ENCODE measurements at places on chromosomes 16 and 17.

DNA sequence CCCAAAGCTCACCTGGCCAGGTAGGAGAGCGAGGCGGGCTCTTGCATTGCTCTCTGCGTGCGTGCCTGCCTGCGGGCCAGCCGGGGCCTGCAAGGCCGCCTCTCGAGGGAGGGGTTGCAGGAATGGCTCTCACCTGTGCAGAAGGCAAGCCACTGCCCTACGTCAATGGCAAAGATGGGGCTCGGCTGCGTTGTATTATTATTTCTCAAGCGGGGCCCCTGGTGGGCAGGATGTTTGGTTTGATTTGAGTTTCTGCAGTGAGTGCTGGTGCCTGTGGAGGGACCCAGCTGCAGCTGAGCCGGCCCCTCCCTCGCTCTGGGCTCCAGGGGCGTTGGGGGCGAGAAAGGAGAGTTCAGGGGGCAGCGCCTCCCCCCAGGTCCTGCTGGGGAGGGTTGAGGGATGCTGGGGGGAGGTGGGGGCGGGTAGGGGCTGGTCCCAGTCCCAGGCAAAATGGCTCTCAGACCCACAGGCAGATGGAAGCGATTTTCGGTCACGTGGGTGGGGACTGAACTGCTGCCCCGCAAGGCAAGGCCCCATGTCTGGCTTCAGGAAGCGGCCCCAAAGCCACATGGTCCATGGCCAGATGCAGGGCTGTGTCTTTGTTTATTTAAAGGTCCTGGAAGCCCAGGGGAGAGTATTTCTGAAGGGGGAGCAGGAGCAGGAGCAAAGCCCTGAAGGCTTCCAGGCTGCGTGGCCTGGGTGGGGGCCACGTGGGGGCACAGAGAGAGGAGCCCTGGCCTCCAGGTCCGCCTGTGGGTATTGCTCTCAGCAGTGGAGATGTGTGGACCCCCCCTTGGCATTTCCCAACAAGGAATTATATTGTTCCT, 338.8 kb downstream of the SEC14L1 start:
- DNase-seq, result no peak

- DNase-seq, result no peak
Measured at GRCh38 chr17:44374306-44375195, 10.9 kb upstream of the FAM171A2 start.

DNA sequence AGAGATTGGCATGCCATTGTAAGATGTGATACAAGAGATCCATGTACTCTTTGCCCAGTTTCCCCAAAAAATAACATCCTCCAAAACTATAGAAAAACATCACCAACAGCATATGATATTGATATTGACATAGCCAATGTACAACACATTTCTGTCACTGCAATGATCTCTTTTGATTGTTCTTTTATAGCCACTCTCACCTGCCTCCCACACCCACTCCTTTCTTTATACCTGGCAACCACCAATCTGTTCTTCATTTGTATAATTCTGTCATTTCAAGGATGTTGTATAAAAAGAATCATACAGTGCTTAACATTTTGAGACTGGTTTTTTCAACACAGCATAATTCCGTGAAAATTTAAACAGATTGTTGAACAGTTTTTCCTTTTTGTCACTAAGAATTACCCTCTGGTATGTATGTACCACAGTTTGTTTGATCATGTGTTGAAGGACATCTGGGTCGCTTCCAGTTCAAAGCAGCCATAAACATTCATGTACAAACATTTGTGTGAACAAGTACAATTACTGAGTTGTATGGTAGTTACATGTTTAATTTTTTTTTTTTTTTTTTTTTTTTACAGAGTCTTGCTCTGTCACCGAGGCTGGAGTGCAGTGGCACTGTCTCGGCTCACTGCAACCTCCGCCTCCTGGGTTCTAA, 9.9 kb downstream of the KRTAP9-1 start:
- no peak for DNase-seq

DNA sequence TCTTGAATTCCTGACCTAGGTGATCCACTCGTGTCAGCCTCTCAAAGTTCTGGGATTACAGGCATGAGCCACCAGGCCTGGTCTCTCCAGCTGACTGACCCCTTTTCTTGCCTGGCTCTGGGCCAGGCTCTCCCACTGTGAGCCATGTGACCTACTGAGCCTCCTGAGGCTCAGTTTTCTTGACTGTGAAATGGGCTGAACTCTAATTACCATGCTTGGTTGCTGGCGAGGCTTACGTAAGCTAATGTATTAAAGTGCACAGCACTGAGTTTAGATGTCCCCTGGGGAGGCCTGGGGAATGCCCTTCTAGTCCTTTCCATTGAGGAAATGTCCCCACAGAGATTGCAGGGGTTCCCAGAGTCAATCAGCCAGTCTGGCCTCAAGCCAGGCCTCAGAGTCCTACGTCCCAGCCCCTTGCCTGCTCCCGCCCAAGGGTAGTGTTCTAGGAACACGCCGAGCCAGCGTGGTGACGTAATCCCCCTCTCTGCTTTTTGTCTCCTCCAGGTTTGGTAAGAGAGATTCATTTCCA, 45.8 kb upstream of the LGALS9 start:
- no peak for DNase-seq

- DNase-seq, result no peak
Measured at GRCh38 chr17:75571885-75572215, 15.8 kb upstream of the MYO15B start.

DNA sequence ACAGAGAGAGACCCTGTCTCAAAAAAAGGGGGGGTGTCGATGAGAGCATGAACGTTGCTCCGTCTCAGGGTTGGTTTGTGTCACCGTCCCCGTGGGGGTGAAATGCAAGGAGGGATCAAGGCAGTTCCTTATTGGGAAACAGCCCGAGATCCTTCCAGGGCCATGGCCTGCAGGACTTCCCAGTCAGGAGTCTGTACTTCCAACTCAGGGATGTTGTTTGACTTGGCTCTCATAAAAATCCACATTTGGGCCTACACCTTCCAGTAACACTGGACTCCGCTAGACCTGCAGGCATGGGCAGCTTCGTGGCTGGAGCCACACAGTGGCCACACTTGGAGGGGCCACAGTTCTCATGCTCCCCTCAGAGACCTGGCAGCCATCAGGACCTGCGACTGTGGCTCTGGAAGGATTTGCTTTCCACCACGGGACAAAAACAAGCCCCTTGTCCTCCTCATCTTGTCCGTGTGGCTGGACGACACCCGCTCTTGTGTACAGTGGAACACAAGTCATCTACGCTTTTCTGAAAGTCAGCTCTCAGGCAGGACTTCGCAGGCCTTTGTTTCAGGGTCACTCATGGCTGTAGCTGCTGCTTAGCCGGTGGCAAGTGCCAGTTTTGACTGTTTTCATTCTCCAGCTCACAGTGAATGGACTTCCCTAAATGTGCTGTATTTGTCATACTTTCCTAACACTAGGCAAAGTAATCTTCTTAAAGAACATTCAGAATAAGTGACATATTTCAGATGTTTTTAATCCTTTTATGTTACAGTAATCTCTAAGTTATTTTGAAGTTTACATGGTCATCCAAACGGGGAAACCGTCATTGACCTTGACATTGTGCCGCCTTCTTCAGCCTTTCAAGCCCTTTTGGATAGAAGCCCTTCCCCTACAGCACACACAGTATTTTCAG, 24.2 kb upstream of the IL17C start:
- no peak for DNase-seq

- no peak for DNase-seq
Measured at GRCh38 chr17:47414612-47415011, 90.9 kb downstream of the EFCAB13 start.

DNA sequence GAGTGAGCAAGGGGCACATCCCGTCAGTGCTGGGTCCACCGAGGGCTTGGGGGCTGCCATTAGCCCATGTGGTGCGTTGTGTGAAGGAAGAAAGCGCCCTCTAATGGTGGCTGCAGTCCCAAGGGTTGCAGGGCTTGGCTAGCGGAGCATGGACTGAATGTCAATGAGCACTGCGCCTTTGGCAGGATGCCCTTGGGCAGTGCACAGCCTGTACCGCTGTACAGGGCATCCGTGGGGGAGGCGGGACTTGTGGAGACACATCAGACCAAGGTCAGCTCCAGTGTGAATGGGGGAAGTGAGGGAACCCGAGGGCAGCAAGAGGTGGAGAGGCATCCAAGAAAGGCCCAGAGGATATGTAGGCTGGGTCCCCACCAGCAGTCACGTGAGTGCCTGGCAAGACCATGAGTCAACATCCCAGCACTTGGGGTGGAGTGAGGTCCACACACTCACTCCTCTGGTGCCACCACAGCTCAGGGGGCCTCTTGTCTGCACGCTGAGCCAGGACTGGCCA, 75.5 kb upstream of the MED9 start:
- DNase-seq, result no peak

GRCh38 chr16:73418691-73419090, 370.8 kb upstream of the ZFHX3 start:
- DNase-seq, result no peak

GRCh38 chr17:53629188-53629587, 193.5 kb upstream of the KIF2B start:
- DNase-seq, result no peak

DNA sequence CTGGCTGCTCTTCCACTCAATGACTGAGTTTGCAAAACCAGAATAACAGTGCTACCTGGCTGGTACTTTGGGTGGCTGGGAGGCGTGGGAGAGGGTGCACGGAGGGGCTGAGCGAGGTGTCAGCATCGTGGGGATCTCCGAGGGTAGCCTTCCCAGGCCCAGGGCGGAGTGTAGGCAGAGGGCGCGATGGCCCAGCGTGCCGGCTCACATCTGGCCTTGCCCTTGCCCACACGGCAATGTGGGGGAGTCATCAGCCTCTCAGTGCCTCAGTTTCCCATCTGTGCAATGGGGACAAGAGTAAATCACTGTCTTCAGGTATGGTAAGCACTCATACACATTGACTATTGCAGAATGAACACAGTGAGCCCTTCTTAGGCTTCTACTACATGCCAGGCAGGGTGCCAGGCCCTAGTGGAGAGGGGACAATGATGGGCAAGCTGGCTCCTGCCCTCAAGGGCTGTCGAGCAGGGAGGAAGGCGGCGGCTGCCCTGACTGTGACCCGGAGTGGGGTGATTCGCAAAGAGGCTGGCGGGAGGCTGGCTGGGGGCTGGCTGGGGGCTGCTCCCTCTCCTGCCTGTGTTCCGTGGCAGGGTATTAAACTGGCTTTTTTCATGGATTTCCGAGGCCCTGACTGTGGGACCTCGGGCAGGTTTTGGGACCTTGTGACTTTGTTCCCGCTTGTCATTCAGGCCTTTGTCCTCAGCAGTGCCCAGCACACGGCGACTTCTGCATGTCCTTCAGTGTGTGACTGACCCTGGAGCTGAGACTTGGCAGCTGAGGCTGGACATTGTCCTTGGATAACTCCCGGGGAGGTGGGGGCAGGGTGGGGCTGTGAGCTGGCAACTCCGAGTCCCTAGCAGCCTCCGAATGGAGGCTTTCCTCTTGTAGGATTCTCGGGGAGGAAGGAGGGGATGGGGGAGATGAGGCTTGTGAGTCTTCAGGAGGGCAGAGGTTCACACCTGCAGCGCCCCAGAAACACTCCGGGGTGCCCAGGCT, 243.1 kb downstream of the SEC14L1 start:
- DNase-seq, result no peak

GRCh38 chr17:65751263-65751662, 189.8 kb upstream of the AXIN2 start:
- DNase-seq, result no peak

- no peak for DNase-seq
Measured at GRCh38 chr17:78726513-78726912, 55.6 kb downstream of the CYTH1 start.

- no peak for DNase-seq
Measured at GRCh38 chr17:61786088-61786487, 77.2 kb downstream of the BRIP1 start.

- no peak for DNase-seq
Measured at GRCh38 chr17:12548558-12548957, 117.1 kb upstream of the MYOCD start.

All from NCI-H2081 treated with DMSO at 0.1 percent for 48 hours (cell line).